ENCODE measurements at places on chromosomes 11 and 22.

- DNase-seq = no peak
Observed at GRCh38 chr11:120702656-120703055, 191.1 kb downstream of the GRIK4 start.

DNA sequence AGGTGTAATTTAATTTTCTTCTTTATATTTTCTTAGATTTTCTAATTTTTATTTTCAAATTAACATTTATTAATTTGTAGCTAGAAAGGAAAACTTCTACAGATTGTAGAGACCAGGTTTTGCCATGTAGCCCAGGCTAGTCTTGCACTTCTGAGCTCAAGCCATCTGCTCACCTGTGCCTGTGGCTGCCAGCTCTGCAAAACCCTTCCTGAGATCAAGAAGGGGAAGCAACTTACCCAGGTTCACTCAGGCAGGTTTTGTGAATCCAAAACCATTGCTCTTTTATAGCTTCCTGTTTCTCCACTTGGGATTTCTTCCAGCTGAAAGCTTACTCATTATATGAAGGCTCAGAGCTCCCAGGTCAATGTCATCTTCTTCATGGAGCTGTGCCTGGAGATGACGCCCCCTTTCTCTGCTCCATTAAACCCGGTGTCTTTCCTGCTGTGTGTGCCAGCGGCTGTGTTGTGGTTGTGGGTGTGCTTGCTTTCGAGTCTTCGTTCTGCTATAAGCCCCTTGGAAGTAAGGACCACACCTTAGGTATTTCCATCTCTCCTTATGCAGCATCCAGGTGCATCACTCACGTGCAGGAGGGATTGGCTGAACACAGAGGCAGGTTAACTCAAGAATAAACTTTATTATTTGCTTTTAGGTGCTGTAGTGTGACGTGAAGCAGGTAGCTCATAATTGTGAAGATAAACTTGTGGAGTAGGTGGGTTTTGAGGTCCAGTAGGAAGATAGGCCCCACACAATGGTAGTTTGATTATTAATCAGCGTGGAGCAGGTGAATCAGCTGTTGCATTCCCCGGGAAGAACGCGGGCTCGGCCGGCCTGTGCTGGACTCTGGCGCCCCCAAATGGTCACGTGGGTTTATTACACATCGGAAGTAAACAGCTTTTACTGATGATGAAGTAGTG lies 42.2 kb upstream of the INCENP start:
- peak; percentile 83 for DNase-seq

- no peak for DNase-seq
Observed at GRCh38 chr11:20671856-20672546, 2.6 kb downstream of the NELL1 start.

DNA sequence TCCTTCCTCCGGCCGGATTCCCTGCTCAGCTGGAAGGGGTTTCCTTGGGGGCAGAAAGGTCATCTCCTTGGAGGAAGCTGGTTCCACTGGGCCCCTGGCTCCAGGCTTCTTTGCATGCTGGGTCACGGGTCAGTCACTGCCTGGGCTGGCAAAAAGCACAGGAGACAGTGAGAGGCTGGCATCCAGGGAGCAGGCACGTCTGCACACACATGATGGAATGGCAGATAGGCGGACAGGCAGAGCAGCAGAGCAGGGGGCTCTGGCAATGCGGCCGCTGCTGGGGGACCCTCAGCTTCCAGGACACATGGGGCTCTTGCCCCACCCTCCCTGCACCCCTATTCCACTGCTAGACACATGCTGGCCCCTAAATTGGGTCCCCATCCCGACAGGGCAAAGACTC lies 40.4 kb downstream of the C11orf58 start:
- no peak for DNase-seq

DNA sequence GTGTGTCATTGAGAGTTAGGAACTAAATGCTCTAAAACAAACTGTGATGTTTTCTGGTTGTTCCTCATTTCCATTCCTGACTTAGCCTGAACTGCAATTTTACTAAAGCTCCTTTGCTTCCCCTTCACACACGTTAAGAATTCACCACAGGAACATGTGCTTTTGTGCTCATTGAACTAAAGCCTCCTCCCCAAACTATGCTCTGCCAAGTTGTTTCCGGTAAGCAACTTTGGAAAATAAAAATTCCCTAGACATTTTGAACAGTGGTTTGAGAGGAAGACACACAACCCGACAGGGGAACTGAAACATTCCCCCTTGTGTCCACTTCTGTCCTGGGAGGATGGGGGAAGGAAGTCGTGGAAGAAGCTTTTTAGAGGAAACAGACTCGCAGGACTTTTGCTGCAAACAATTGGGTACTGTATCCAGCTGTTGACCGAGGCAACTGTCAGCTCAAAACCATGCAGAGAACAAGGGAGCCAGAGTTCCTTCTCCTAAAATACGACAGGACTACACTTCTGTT lies 66.9 kb downstream of the GAB2 start:
- peak; percentile 30 for DNase-seq

DNA sequence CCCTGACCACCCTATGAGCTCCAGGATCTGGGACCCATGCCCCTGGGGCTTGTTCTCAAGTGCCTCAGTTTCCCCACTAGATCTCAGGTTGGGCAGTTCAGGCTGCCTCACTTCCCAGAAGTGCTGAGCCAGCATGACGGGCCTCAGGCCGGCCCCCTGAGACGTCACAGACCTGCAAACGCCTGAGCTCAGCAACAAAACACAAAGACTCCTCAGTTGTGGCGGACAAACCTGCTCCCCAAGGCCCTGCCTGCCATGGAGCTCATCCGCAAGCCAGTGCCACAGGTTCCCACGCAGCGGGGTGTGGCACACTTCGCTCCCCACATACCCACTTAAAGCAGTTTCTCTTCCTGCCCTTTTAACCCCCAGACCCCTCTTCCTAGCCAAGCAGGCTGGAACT lies 45.2 kb downstream of the NECTIN1 start:
- DNase-seq = no peak

- peak; percentile 90 for DNase-seq
Observed at GRCh38 chr22:24270556-24271385, at the start of gene SPECC1L. TSS of gene SPECC1L (plus strand) at chr22:24270831. CDS start at chr22:24302232, 31,401 bp downstream.

- no peak for DNase-seq
Observed at GRCh38 chr11:2361565-2361964, 15.5 kb upstream of the CD81 start.

GRCh38 chr11:71379701-71380100 lies 68.5 kb downstream of the DHCR7 start:
- DNase-seq = no peak

DNA sequence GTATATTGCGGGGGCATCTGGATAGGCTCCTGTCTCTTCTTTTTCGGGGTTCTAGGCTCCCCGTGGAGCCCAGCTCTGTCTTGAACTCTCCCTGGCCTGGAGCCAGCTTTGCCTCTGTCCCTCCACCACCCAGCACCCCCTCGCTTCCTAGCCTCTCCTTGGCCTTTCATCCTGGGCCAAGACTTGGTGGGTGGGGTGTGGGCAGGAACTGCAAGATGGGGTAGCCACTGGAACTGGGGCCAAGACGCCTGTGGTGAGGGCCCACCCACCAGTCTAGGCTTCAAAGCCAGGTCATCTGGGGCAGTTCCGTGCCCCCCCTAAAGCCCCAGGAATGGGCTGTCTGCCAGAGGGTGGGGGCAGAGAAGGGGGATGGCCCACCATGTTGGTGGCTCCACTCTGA lies 1.7 kb upstream of the CRYBB1 start:
- no peak for DNase-seq
